ENCODE measurements at places on chromosomes 1 and 21. TPM values are rescaled to one million over a fixed set of nuclear protein-coding genes. Genes with fewer than 3 reads are reported as not detected.
A peak's percentile ranks its signal among the peaks of the same experiment; 100 is the strongest.

Gene MANEAL
- 36.5 TPM for total RNA-seq

GRCh38 chr1:18192974-18193373 lies 85.4 kb downstream of the IGSF21 start:
- peak; percentile 18 for DNase-seq

DNA sequence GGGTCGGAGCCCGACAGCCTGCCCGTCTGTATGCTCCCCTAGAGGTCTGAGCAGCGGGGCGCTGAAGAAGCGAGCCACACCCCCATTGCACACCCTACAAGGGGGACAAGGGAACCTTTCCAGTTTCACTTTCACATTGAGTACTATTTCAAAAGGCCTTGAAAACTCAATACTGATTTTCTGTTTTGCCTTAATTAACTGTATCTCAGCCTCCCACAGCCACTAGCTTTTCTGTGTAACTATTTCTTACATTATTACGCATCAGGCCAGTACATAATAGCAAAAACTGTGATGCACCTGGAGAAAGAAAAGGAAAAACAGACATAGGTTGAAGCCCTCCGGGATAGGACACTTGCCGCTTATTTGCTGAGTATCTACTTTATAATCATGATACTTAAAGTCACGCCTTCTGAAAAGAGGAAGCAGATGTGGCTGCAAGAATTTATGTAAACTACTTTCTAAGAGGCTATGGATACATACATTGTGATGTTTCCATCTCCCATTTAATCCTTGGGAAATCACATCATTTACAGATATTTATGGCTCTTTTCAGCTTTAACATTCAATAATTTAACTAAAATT lies 1719.5 kb downstream of the MRPL39 start:
- DNase-seq, result no peak

GRCh38 chr21:33245289-33245918 lies 15.7 kb downstream of the IFNAR2 start:
- DNase-seq, result no peak

Gene SPATA45
- not detected for total RNA-seq

DNA sequence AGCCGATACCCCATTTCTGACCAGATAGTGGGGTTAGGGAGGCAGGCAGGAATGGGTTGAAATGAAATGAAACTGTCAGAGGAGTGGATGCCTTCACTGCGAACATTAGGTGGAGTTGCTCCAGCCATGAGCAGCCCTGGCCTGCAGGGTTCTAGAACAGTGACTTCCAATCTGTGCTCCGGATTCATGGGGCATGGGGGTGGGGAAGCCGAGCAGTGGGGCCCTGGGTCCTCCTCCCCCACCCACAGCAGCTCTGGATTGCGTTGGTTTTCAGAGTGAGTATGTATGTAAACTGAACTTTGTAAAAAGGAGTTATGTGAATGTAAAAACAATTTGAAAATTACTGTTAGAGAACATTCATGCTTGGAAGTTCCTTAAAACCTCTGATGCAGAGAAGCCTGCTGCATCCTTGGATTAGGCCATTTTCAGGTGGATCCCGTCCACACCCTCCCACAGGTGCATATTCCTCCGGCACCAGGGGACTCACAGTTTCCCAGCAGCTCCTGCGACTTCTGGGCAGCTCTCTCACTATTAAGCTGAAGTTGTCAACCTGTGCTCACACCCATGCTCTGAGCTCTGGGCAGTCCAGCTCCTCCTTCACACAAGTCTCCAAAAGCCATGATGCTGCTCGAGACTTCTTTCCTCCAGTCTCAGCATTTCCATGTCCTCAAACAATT lies 54.4 kb upstream of the EDN2 start:
- no peak for DNase-seq
